ENCODE measurements at places on chromosomes 3 and 15. TPM values are rescaled to one million over a fixed set of nuclear protein-coding genes. Genes with fewer than 3 reads are reported as not detected.

Gene PLA2G4D
- 0.03 TPM for total RNA-seq

Gene IQCH
- 1.9 TPM for total RNA-seq

DNA sequence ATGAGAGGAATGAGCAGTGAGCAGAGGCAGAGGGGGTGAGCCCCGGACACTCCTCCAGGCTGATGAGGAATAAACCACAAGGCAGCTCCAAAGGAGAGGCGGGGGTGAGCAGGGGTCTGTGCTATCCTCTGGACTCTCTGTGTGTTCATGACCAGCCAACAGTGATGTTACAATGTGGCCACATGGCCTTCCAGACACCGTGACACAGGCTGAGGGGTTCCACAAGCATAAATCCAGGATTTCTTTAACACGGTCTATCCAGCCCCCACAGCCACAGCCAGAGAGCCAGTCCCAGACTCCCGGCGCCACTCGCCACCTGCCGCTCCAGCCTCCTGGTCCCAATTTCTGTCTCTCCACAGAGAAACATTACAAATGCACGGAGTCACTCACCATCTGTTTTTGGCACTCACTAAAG lies 24.4 kb downstream of the XXYLT1 start:
- DNase-seq, result no peak

- DNase-seq, result no peak
These were observed 560.1 kb downstream of the NLGN1 start for GRCh38 chr3:173957646-173958045.

- DNase-seq, result no peak
These were observed 25.6 kb downstream of the FAM43A start for GRCh38 chr3:194711286-194711685.

- no peak for DNase-seq
These were observed 42.5 kb downstream of the SCN10A start for GRCh38 chr3:38773528-38773927.

Gene GP9
- total RNA-seq, result not detected

Gene TGM5
- not detected for total RNA-seq

Gene RARB
- total RNA-seq, result not detected

Gene PLOD2
- total RNA-seq, result 9.9 TPM

- no peak for DNase-seq
These were observed 46.4 kb downstream of the EHHADH start for GRCh38 chr3:185207481-185207880.

Measured in HT-29 (cell line).